Upper lobe of left lung (tissue), 6 donors: ENCODE measurements at places on chromosomes 2 and 18. TPM values are rescaled to one million over a fixed set of nuclear protein-coding genes. Genes with fewer than 3 reads are reported as not detected.

LYG1 gene
- total RNA-seq: 0.49 TPM

MYO5B gene
- 95.2 TPM for total RNA-seq

IHH gene
- not detected for total RNA-seq

TUBA4B gene
- total RNA-seq: 0.26 TPM

CAPN14 gene
- total RNA-seq: 0.89 TPM

RPS27A gene
- total RNA-seq: 719 TPM
